HCT116 (cell line): ENCODE measurements at places on chromosomes 3 and 15. TPM values are rescaled to one million over a fixed set of nuclear protein-coding genes. Genes with fewer than 3 reads are reported as not detected.

GPR27 gene
- total RNA-seq: not detected

UCN2 gene
- 1.5 TPM for total RNA-seq

GALNT15 gene
- total RNA-seq: 0.05 TPM

GABRR3 gene
- total RNA-seq: not detected

DNA sequence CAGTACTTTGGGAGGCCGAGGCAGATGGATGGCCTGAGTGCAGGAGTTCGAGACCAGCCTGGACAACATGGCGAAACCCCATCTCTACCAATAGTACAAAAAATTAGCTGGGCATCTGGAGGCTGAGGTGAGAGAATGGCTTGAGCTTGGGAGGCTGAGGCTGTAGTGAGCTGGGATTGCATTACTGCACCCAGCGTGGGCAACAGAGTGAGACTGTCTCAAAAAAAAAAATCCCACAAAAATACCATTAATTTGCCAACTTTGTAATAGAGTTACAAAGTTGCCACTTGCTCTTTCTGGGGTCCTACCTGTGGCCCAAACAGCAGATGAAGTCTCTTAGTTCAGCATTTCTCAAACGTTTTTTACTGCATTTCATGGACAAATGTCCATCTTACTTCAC, 6.0 kb upstream of the TFRC start:
- no peaks in the 10 kb centered on the region for H3K36me3 ChIP-seq
- H3K4me3 ChIP-seq: no peak overlapping the region
- no peaks in the 10 kb centered on the region for H3K27me3 ChIP-seq
- no peaks in the 10 kb centered on the region for H3K4me1 ChIP-seq
- no peak for DNase-seq

DNA sequence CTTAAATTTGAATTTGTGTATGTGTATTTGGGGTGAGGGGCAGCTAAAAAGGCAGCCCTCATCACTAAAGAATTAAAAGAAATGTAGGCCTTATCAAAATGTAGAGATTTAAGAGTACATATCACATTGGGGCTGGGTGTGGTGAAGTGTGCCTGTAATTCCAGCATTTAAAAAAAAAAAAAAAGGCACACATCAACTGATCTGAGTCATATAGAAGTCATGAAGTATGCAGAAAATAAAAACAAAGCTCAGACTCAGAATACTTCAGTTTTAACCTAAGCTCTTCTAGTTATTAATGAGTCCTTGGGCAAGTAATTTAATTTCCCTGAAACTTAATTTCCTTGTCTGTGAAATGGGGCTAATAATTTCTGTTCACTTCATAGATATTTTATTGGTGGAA, 31.6 kb downstream of the SLC24A1 start:
- H3K27ac ChIP-seq: no peak overlapping the region
- H3K4me3 ChIP-seq: no peak overlapping the region
- no peaks in the 10 kb centered on the region for H3K27me3 ChIP-seq
- DNase-seq: no peak
- no peaks in the 10 kb centered on the region for H3K36me3 ChIP-seq
- H3K4me1 ChIP-seq: peaks cover 26% of the 10 kb centered on the region

- H3K27me3 ChIP-seq: peaks cover 42% of the 10 kb centered on the region
- H3K4me3 ChIP-seq: no peak overlapping the region
- no peak overlapping the region for H3K27ac ChIP-seq
- H3K4me1 ChIP-seq: no peaks in the 10 kb centered on the region
- no peaks in the 10 kb centered on the region for H3K36me3 ChIP-seq
Observed at GRCh38 chr15:60326343-60326742, 71.4 kb downstream of the ANXA2 start.

DNA sequence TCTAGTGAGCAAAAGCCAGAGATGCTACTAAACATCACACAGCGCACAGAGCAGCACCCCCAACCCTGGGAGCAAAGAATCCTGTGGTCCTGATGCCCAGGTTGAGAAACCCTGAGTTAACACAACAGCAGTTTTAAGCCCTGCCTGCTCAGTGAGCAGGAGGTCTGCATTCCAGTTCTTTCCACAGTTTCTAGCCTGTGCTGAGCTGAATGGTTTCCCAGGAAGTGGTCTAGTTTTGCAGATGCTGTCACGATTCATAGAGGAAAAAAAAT, 171.1 kb upstream of the PROK2 start:
- no peaks in the 10 kb centered on the region for H3K4me1 ChIP-seq
- DNase-seq: no peak
- H3K36me3 ChIP-seq: no peaks in the 10 kb centered on the region

GRCh38 chr3:115715241-115715745, 92.0 kb downstream of the GAP43 start:
- H3K4me3 ChIP-seq: no peak overlapping the region
- no peaks in the 10 kb centered on the region for H3K4me1 ChIP-seq
- H3K36me3 ChIP-seq: no peaks in the 10 kb centered on the region
- no peak for DNase-seq
- H3K27me3 ChIP-seq: no peaks in the 10 kb centered on the region
- H3K27ac ChIP-seq: no peak overlapping the region

GRCh38 chr3:102619361-102619760, 184.5 kb downstream of the ZPLD1 start:
- H3K4me1 ChIP-seq: no peaks in the 10 kb centered on the region
- H3K36me3 ChIP-seq: no peaks in the 10 kb centered on the region
- DNase-seq: no peak
- H3K27ac ChIP-seq: no peak overlapping the region
- no peak overlapping the region for H3K4me3 ChIP-seq
- no peaks in the 10 kb centered on the region for H3K27me3 ChIP-seq

- no peaks in the 10 kb centered on the region for H3K4me1 ChIP-seq
- no peaks in the 10 kb centered on the region for H3K36me3 ChIP-seq
- no peaks in the 10 kb centered on the region for H3K27me3 ChIP-seq
Observed at GRCh38 chr3:35635407-35635806, 3.9 kb upstream of the ARPP21 start.

GRCh38 chr15:31977138-31977537, 53.2 kb upstream of the CHRNA7 start:
- H3K36me3 ChIP-seq: no peaks in the 10 kb centered on the region
- H3K27me3 ChIP-seq: 0 out of 2 replicates have a peak, but pooled peaks cover 5% of the 10 kb centered on the region
- H3K4me3 ChIP-seq: no peak overlapping the region
- peaks cover 25% of the 10 kb centered on the region for H3K4me1 ChIP-seq
- no peak overlapping the region; the same call in 1 of the 2 replicates for H3K27ac ChIP-seq

GRCh38 chr15:78768096-78768495, 43.2 kb downstream of the ADAMTS7 start:
- no peak overlapping the region for H3K4me3 ChIP-seq
- H3K27me3 ChIP-seq: no peaks in the 10 kb centered on the region
- H3K27ac ChIP-seq: no peak overlapping the region
- H3K4me1 ChIP-seq: no peaks in the 10 kb centered on the region
- no peak for DNase-seq

DNA sequence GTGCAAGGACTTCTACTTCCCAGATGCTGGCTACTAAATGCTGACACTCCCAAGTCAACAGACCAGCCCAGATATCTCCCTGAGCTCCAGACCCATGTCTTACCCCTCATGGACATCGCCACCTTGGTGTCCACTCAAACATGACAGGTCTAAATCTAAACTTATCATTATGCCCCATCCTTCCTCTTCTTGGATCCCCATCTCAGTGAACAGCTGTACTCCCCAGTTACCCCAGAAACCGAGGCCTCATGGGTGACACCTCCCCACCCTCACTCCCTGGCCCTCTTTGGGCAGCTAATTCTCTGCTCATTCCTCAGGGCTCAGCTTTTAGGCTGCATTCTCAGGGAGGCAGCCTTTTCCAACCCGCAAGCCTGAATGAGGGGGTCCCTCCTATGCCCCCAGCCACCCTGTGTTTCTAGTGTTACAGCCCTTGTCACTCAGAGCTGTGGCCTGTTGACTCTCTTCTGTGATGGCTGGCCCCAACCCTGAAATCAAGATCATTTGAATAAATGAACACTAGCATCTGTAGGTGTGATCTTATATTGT, 5.4 kb downstream of the EHD4 start:
- H3K27me3 ChIP-seq: no peaks in the 10 kb centered on the region
- H3K4me3 ChIP-seq: no peak overlapping the region
- no peak for DNase-seq
- H3K27ac ChIP-seq: no peak overlapping the region
- H3K4me1 ChIP-seq: peaks cover 18% of the 10 kb centered on the region; the same call in 1 of the 2 replicates

DNA sequence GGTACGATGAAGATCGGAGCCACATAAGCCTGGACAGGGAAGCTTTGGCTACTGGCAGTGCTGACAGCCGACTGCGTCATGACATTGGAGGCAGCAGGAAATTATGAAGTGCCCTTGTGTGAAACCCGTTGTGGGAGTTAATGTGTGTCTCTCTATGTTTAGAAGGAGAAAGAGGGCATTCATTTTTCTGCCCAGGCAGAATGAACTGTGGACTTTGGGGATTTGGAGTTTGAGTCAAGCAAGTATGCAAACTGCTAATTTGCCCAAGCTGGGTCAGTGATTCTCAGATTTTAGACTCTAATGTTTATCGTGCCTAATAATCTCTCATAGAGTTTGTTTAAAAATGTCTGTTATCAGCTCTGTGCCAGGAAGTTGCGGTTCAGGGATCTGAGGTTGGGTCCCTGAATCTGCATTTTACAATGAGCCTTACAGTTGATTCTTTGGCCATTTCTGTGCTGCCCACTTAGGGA, 5.6 kb downstream of the CTXND1 start:
- H3K27ac ChIP-seq: no peak overlapping the region
- H3K36me3 ChIP-seq: no peaks in the 10 kb centered on the region
- DNase-seq: no peak
- no peak overlapping the region for H3K4me3 ChIP-seq
- peaks cover 5% of the 10 kb centered on the region; the same call in 1 of the 2 replicates for H3K4me1 ChIP-seq

DNA sequence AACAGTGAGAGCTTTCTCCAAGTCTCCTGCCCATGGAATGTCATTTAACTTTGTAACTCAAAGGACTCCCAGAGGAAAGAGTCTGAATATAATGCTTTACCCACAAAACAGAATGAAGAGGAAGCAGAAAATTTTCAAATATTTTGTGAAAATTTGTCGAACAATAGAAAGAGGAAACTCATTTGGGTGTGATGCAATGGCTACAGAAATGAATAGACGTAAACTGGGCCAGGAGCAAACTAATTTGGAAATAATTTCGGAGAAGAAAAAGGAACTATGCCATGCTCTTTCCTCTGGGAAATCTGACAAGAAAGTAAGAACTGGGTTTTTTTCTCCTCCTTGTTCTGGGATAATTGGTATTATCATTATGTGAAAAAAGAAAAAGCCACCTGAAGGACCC, 11.2 kb upstream of the SUMF1 start:
- no peaks in the 10 kb centered on the region for H3K36me3 ChIP-seq
- H3K4me1 ChIP-seq: peaks cover 7% of the 10 kb centered on the region; the same call in 1 of the 2 replicates
- no peak overlapping the region for H3K4me3 ChIP-seq

GRCh38 chr15:91867581-91868026, 14.1 kb downstream of the SLCO3A1 start:
- H3K36me3 ChIP-seq: no peaks in the 10 kb centered on the region
- no peaks in the 10 kb centered on the region for H3K27me3 ChIP-seq
- H3K4me1 ChIP-seq: peaks cover 6% of the 10 kb centered on the region; the same call in 1 of the 2 replicates
- peak overlapping the region; percentile 20; the same call in 1 of the 2 replicates for H3K27ac ChIP-seq
- H3K4me3 ChIP-seq: no peak overlapping the region
- DNase-seq: peak; percentile 61
